ENCODE measurements at places on chromosomes 13 and 19.

DNA sequence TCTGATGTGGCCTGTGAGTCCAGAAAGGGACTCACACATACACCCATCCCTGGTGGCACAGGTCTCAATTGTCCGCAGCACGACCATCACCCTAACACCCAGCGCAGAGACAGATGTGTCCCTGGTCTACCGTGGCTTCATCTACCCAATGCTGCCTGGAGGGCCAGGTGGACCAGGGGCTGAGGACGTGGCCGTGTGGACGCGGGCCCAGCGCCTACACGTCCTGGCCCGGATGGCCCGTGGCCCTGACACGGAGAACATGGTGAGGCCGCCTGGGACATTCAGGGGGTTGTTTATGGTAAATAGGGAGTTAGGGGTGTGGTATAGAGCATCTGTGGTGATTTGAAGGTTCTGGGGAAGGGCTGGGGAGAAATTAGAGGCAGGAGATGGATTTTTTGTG lies 22.8 kb downstream of the MEGF8 start:
- DNase-seq, result no peak

- DNase-seq, result no peak
These were observed 53.2 kb downstream of the CRTC1 start for GRCh38 chr19:18736415-18737336.

GRCh38 chr19:47229676-47230053 lies 1.3 kb downstream of the BBC3 start:
- DNase-seq, result no peak

GRCh38 chr13:23963947-23964346 lies 66.6 kb upstream of the C1QTNF9B start:
- no peak for DNase-seq

DNA sequence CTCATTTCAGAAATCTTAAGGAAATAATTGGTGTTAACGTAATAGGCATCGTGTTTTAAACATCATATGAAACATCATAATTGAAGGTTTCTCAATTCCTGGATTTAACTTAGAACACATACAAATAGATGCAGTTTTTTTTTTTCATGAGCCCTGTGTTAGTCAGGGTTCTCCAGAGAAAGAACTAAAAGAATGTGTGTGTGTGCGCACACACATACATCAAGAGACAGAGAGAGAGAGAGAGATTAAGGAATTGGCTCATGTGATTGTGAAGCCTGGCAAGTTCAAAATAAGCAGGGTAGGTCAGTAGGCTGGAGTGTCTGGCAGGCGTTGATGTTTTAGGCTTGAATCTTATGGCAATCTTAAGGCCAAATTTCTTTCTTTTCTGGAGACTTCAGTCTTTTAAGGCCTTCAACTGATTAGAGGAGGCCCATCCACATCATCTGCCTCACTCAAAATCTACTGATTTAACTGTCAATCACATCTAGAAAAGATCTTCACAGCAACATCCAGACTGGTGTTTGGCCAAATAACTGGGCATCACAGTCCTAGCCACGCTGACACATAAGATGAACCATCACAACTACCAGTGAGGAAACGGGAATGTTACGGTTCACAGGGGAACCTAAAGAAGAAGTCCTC lies 25.2 kb downstream of the SPATA13 start:
- DNase-seq, result no peak
